ENCODE measurements at places on chromosomes 5 and 9.

DNA sequence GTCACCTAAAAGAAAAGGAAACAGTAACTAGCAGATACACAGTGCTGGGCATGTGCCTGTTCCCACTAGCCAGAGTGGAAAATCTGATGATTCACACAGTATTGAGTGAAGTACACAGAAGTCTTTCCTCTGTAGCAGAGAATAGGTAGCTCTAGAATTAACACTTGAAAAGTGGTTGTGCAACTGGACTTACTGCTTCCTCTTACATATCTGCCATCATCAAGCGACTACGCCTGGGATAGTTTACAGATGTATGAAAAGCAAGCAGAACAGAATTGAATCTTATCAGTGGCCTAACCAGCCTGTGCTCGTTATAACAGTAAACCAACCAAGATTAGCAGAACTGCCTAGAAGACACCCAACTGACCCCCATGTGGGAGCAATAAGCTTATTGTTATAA lies 130.6 kb downstream of the DTWD2 start:
- DNase-seq = no peak

DNA sequence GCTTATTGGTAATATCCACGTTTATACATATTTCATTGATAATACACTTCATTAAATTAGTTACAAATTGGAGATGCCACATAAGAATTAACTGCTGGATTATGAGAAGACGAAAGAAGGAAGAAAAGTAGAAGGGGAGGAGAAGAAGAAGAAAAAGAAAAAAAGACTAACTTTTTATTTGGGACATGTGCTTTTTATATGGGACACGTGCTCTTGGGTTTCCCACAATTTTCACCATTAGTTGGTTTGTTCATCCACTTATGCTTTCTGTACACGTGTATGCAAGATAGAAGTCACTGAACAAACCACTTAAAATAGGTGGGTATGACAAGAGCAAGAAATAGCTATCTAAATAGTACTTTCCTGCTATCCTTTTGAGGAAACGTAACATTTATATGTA lies 98.6 kb downstream of the MRPS30 start:
- DNase-seq = no peak

- DNase-seq = no peak
Observed at GRCh38 chr5:41286165-41286564, 72.8 kb upstream of the C6 start.

GRCh38 chr9:114869845-114870244 lies 60.5 kb downstream of the TNFSF8 start:
- DNase-seq = no peak

DNA sequence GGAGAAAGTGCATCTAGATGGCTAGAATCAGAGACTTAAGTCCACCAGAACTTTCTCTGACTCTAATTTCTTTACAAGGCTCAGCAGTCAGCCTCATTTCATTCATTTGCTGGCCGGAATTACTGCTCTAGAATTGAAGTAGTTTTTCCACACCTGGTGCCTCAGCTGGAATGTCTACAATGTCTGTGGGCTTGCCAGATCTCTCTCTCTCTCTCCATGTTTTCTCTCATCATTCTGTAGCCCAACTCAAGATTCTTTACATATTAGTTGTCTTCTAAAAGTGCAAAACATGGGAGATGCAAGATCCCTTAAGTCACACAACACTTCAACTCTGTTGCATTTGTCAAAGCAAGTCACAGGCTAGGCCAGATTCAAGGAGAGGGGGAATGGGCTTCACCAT lies 103.9 kb upstream of the TAF11L2 start:
- DNase-seq = no peak

GRCh38 chr9:3939820-3940219 lies 360.0 kb downstream of the GLIS3 start:
- no peak for DNase-seq

DNA sequence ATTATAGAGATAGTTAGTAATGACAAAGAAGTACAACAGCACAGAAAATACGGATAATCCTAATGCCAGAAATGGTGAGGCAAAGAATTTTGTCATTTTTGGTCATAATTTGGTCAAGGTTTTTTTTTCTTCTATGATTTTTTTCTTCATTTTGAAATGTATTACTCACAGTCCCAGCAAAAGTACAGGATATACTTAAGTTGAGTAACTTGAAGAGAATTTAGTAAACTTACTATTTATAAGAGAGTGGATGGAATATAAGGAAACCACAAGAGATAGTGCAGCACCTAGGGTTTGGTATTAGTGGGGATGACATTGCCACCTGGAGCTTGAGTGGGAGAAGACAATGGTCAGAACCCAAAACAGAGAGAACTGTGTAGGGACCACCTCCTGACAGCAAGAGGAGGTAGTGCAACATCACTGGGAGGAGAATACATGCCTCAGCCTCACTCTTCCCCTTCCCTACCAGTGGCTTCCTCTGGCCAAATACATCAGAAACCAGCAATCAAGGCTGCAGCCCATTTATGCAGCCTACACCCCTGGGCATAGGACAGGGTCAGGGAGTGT lies 434.5 kb upstream of the TRPC7 start:
- DNase-seq = no peak

- DNase-seq = no peak
Observed at GRCh38 chr5:16179511-16179935, at the start of gene MARCHF11. MARCHF11 (minus strand) TSS chr5:16179791; CDS start chr5:16179575, 216 bp downstream.

- DNase-seq = no peak
Observed at GRCh38 chr5:93208141-93208751, 372.8 kb downstream of the NR2F1-AS1 start.

- DNase-seq = no peak
Observed at GRCh38 chr5:12876541-12877298, 972.5 kb upstream of the CTNND2 start.

DNA sequence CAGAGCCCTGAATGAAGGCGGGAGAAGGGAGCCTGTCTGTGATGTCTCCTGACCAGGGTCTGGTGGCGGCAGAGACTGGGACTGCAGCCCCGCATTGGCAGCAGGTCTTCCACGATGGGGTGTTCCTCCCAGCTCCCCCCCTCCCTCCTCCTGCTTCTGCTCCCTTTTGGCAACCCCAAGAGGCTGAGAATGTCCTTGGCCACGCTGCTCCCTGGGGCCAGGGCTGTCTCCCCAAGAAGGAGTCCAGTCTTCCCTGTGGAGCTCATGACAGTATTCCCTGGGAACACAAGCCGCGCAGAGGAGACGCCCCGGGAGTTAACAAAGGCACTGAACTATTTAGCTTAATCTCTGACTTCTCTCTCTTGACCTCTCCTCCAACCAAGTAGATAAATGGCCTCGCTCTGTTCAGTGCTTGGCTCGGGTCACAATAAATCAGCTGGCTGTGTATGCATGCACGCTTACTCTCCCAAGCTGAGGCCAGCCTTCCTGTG lies 84.0 kb upstream of the NEURL1B start:
- DNase-seq = no peak

DNA sequence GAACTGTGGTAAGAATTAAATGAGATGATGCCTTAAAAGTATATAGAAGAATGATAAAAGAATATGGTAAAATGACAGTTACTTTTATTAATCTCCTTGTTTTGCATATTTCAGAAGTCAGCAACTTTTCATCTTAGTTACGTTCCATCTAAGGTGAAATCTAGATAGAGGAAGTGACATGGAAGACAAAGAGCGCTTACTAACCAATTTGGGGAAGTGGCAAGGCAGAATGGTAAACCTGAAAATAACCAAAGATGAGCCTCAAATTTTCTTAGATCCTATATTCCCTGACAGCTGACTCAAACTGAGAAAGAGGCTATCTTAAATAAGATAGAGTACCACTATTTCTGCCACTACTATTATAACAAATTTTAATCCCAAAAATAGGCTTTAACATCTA lies 52.5 kb downstream of the FGF10 start:
- no peak for DNase-seq

- no peak for DNase-seq
Observed at GRCh38 chr9:111700776-111701175, 39.4 kb downstream of the GNG10 start.

DNA sequence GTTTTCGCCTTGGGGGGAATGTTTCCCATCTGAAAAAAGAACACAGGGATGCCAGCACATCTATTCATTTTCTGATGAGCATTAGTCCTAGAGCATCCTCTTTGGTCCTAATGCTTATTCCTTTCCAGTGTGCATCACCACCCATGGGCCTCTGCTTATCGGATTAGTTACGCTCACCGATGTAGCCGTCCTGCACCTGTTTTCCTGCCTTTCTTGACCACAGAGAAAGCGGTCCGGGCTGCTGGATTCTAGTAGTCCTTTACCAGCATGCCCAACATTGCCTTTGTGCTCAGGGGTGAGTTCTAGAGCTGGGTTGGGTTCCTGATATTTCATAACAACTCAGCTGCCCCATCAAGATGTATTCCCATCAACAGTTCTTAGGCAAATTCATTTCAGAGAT lies 2084.5 kb upstream of the C9orf72 start:
- no peak for DNase-seq

DNA sequence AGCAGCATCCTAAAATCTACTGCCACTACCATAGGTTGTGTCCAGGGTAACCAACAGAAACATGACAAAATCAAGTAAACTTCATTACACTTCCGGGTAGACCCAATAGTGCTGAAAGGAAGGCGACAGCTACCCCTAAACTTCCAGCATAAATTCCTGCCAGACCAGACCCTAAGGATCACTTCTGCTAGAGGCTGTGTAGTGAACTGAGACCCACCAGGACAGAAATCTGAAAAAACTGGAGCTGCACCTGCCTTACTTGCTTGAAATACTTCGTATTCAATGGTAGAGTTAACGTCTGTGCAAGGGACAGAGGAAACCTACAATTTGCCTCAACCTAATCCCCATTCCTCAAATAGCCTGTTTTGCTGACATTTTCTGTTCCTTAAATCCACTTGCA lies 1.0 kb upstream of the SECISBP2 start:
- DNase-seq = no peak

DNA sequence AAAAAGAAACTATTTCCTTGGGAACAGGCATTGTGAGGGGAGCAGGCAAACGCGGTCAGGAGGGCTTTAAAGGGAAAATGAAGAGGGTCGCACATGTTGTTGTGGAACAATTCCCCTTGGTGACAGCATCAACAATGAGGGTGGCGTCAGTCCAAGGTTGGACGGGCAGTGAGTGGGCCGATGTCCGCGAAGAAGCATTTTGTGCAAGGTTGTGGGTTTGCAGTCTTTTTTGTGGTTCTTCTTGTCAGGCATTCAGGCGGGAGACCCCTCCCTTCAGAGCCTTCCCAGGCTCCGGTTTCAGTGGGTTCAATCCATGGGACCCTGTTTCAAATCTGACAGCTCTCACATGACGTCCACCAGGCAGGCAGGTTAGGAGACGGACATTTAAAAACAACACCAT lies 11.1 kb upstream of the SLC6A19 start:
- no peak for DNase-seq

GRCh38 chr5:96905864-96906263 lies 29.6 kb downstream of the ERAP2 start:
- DNase-seq = no peak

GRCh38 chr5:2110137-2110933 lies 227.6 kb upstream of the IRX4 start:
- DNase-seq = no peak
